Activated T-cell treated with anti-CD3 and anti-CD28 coated beads, Interleukin-2, amount 50 U/mL, for 72 hours (primary cell): ENCODE measurements at places on chromosomes 4 and X. TPM values are rescaled to one million over a fixed set of nuclear protein-coding genes. Genes with fewer than 3 reads are reported as not detected.

DNA sequence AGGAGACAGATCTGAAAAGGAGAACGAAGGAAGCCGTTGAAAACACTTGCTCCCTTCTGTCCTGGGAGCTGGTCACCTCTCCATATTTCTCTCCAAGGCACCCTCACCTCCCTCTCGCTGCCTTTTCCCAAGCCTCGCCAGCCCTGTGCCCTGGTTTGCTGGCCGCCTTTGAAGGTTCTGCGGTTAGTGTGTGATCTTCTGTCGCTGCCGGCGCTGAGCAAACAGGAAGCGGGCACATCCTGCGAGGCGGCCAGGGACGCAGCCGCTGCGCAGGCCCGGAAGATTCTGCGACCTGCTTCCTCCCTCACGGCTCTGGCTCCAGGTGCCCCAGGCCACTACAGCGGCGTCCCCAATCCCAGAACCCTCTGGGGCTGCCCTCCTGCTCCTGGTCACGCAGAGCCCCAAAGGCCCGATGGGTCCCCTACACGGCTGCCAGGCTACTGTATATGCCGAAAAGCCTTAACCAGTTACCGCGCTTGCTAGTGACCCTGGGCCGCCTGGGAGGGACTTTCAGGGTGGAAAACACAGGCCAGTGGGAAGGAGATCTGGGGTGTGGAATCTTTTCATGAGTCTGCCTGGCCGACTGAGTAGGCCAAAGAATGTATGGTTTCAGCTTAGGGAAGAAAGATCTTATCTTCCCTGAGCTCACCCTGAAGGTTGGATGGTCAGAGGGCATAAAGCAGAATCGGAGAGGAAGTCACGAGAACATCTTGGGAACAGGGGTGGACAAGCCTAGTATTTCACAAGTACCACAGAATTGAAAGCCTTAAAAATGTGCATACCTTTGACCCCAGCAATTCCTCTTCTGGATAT lies 2.3 kb upstream of the SASH3 start:
- H3K27me3 ChIP-seq: no peaks in the 10 kb centered on the region
- no peaks in the 10 kb centered on the region for H3K36me3 ChIP-seq
- peak overlapping the region; percentile 89 for H3K4me3 ChIP-seq
- DNase-seq: peak; percentile 79
- peaks cover 71% of the 10 kb centered on the region for H3K4me1 ChIP-seq

DNA sequence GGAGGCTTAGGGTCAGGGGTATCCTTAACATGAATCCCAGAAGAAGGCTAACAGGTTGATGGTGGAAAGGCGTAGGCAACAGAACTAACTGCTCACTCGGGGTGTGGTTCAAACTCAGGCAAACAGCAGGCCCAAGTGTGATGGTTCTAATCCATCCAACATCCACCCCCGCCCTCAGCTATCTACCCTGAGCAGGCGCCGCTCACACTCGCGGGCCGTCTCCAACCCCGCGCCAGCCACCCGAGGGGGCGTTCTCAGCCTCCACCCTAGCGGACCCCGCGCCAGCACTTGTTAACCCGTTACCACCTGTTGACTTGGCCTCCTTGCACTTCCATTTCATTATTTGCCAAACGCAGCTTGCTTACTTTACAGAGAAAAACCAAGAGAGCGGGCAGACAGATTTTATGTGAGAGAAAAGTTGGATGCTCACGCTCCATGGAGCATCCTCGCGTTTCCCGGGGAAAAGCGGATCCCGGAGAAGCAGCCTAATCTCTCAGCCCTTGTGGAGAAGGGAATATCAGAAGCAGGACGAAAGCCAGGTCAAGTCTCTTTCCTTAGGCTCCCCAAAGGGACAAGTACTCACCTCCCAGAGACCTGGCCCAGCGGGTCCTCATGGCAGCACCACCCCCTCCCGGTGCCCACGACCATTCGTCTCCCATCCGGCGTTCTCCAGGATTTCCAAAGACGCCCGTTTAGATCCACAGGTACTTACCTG lies 773 bp downstream of the SNCA start:
- DNase-seq: peak; percentile 21
- H3K4me3 ChIP-seq: peak overlapping the region; percentile 75
- H3K27me3 ChIP-seq: peaks cover 57% of the 10 kb centered on the region
- no peak overlapping the region for H3K27ac ChIP-seq

- H3K4me1 ChIP-seq: peaks cover 18% of the 10 kb centered on the region
- no peak overlapping the region for H3K4me3 ChIP-seq
- no peak for DNase-seq
- no peak overlapping the region for H3K27ac ChIP-seq
These were observed 69.1 kb downstream of the FAM53A start for GRCh38 chr4:1614854-1615595.

DNA sequence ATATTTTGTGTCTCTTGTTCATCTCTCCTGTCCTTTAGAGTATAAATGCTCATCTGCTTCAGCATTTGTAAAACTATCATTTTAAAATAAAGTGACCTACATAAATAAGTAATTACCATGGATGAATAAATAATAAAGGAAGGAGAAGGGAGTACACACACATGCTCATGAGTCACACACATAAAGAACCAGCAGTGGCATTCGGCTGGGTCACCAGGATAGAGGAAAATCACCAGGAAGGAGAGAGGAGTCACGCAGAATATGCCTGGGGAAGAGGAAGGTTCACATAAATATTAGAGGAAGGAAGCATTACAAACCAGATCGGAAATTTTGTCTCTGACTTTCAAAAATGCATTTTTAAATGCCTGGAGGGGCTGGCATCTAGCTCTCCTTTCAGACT lies 38.5 kb upstream of the MED14 start:
- no peaks in the 10 kb centered on the region for H3K36me3 ChIP-seq
- H3K27ac ChIP-seq: no peak overlapping the region
- DNase-seq: no peak
- no peaks in the 10 kb centered on the region for H3K4me1 ChIP-seq
- H3K27me3 ChIP-seq: peaks cover 57% of the 10 kb centered on the region
- no peak overlapping the region for H3K4me3 ChIP-seq

The CXXC4 gene
- 0.07 TPM for total RNA-seq

The ANKRD17 gene
- total RNA-seq: 43.9 TPM

The DKK2 gene
- total RNA-seq: not detected

DNA sequence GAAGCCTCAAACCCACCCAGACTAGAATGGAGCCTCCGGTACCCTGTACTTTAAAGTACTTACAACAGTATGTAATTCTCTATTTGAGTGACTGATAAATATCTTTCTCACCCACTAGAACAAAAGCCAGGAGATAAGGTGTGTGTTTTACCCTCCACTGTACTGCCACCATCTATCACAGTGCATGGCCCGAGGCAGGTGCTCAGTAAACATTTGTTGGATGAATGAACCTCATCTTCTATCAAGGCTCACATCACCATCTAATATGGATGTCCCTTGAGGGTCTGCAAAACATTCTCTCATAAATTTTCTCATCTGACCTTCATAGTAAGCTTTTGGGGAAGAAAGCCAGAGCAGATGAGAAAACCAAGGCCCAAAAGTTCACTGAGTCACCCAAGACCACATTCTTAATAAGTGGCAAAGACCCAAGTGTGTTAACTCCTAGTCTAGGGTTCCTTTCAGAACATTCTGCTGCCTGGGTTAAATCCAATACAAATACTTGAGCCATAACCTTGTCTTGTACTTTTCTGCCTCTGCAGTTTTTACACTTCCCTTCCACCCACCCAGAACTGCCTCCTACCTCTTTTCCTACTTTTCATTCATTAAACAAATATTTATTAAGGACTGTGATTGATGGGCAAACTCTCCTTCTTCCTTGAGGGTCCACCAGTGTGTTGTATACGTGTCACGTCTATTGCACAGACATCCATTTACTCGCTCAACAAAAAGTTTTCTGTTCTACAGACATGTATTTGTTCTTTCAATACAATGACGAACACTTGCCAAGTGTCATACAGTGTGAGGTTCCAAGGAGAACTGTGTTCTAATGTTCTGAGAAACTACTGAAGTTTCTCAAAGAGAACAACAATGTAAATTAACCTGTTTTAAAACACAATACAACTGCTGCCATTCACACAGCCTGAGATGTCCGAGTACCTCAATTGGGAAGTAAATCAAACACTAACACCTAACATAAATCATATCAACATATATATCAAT lies 35.7 kb downstream of the APBB2 start:
- no peak overlapping the region for H3K27ac ChIP-seq
- no peaks in the 10 kb centered on the region for H3K36me3 ChIP-seq
- H3K4me3 ChIP-seq: no peak overlapping the region
- H3K4me1 ChIP-seq: no peaks in the 10 kb centered on the region

DNA sequence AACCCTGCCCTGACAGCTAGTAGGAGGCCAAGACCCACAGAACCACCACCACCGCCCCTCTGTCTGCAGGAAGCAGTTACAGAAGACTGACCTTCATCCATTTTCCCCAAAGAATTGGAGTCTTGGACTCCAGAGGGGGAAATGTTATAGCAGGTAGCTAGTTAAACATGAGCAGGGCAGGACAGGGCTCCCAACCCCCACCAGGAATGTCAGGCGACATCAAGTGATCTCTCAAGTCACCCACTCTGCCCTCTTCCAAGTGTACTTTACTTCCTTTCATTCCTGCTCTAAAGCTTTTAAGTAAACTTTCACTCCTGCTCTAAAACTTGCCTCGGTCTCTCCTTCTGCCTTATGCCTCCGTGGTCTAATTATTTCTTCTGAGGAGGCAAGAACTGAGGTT lies 17.1 kb upstream of the AADAT start:
- H3K4me1 ChIP-seq: no peaks in the 10 kb centered on the region
- peaks cover 6% of the 10 kb centered on the region for H3K27me3 ChIP-seq
- no peak overlapping the region for H3K4me3 ChIP-seq
- DNase-seq: no peak

The TCEAL6 gene
- not detected for total RNA-seq

The RAB41 gene
- total RNA-seq: not detected

The EREG gene
- 0.07 TPM for total RNA-seq

GRCh38 chr4:73864961-73865360 lies 4.2 kb upstream of the CXCL1 start:
- no peak overlapping the region for H3K4me3 ChIP-seq
- no peaks in the 10 kb centered on the region for H3K36me3 ChIP-seq
- no peak for DNase-seq
- H3K27ac ChIP-seq: no peak overlapping the region
- peaks cover 18% of the 10 kb centered on the region for H3K27me3 ChIP-seq

DNA sequence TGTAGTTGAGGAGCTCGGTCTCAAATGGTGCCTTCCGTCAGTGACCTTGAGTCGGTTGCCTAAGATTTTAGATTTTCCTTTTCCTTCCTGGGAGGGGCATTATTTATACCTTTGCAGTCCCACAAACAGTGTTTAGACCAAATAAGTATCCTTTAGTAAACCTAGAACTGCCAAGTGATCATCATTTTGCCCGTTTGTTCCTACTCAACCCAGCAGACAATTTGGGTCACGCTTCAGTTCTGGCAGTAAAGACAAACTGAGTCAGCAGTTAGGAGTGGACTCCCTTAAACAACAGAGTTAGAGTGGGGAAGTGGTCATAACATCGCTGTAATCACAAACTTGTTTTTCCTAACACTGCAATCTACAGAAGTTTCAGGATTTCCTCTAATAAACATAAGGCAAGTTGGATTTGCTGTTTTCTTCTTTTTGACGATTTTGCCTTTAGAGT lies 777 bp upstream of the WDFY3 start:
- H3K4me3 ChIP-seq: peak overlapping the region; percentile 92
- DNase-seq: no peak
- H3K27ac ChIP-seq: no peak overlapping the region
- H3K27me3 ChIP-seq: peaks cover 30% of the 10 kb centered on the region

The TXLNG gene
- total RNA-seq: 24.6 TPM
